ENCODE measurements at places on chromosomes 2 and 18. TPM values are rescaled to one million over a fixed set of nuclear protein-coding genes. Genes with fewer than 3 reads are reported as not detected.

Gene ASB1
- 86.3 TPM for total RNA-seq

Gene GLB1L
- 3.2 TPM for total RNA-seq

Gene DPP4
- 0.17 TPM for total RNA-seq

Gene MARCHF7
- total RNA-seq = 104 TPM

Gene FAM228A
- not detected for total RNA-seq

Gene TNFAIP6
- 3.2 TPM for total RNA-seq

Gene NAGK
- 65.8 TPM for total RNA-seq

Gene TTC39C
- total RNA-seq = 13.2 TPM

Gene SULT1C2
- 1.0 TPM for total RNA-seq

Gene COMMD1
- total RNA-seq = 56.6 TPM

Gene FEV
- not detected for total RNA-seq

Gene CD8B
- not detected for total RNA-seq

Gene CHMP3
- 75.5 TPM for total RNA-seq

Gene DSEL
- total RNA-seq = 0.06 TPM

Gene ARHGAP28
- total RNA-seq = 3.6 TPM

Gene CYP20A1
- 29.8 TPM for total RNA-seq

Gene GALNT13
- not detected for total RNA-seq

Gene POTEE
- total RNA-seq = 1.7 TPM

Gene CYP27A1
- 0.80 TPM for total RNA-seq

Gene TMEM163
- 0.34 TPM for total RNA-seq

Gene GPBAR1
- total RNA-seq = not detected

Gene CCDC85A
- total RNA-seq = 0.74 TPM

Gene HAAO
- total RNA-seq = not detected
